CD4-positive, alpha-beta T cell treated with Interleukin-12 subunit alpha and Interleukin-12 subunit beta, for 1 hour (primary cell): ENCODE measurements at places on chromosomes 5 and 9.
A peak's percentile ranks its signal among the peaks of the same experiment; 100 is the strongest.

GRCh38 chr9:133105461-133105770 is 15.6 kb downstream of the RALGDS start:
- no peak for DNase-seq

- DNase-seq: no peak
These were observed 125.8 kb downstream of the PDE4D start for GRCh38 chr5:59767681-59768151.

GRCh38 chr5:131193106-131193505 is 22.4 kb downstream of the LYRM7 start:
- no peak for DNase-seq

GRCh38 chr9:37371565-37372464 is 50.7 kb upstream of the GRHPR start:
- no peak for DNase-seq

GRCh38 chr5:101112645-101113044 is 209.6 kb upstream of the ST8SIA4 start:
- DNase-seq: no peak

DNA sequence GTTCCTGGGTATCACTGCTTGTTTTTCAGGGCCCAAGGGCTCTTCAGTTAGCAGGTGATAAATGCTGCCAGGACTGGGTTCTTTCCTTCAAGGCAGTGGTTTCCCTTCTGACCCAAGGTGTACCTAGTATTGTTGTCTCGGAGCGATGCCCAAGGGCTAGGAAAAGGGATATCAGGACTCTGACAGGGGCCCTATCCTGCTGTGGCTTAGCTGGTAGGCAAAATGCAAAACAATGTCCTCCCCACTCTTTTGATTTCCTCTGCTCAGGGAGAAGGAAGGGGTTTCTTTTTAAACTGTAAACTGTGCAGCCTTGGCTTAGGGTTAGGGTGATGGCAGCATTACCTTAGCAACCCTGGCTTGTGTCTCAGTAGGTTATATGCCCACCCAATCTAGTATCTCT is 508.8 kb upstream of the CTNND2 start:
- DNase-seq: no peak

GRCh38 chr5:180990086-180990881 is 1.6 kb downstream of the BTNL3 start:
- no peak for DNase-seq

- no peak for DNase-seq
These were observed 268.6 kb downstream of the NR3C1 start for GRCh38 chr5:143134900-143135299.

- no peak for DNase-seq
These were observed 8.2 kb downstream of the HSPB3 start for GRCh38 chr5:54463713-54464112.

- no peak for DNase-seq
These were observed 33.1 kb upstream of the HTR4 start for GRCh38 chr5:148687427-148687826.

- DNase-seq: no peak
These were observed 109.2 kb downstream of the RAPGEF6 start for GRCh38 chr5:131525805-131526204.

DNA sequence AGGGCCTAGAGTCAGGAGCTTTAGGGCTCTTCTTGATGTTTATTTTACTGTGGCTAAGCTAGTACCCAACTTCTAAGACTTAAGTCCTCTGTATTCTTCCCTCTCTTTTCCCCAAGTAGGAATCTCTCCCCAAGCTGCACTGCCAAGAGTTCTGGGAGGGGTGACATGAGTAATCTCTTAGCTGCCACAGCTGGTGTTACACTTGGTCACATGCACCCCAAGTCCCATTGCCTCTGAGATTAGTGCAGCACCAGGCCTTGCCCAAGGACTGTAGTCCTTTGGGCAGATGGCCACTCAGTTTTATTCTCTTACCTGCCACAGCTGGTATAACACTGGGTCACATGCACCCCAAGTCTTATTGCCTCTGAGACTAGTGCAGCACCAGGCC is 114.7 kb upstream of the RIOK2 start:
- DNase-seq: no peak

DNA sequence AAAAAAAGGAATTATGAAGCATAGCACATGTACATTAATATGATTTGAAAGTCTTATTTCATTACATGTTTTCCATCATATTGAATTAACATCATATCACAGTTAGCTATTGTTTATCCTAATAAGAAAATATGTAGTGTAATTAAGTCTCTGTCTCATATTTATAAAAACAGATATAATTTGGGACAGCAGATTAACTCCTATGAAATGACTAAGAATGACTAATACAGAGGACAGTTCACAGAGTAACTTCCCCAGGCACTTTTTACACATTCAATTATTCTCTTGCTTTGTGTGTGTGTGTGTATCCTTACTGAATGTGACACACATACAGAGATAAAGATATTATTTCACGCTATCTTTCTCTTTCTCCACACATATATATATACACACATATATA is 2400.9 kb upstream of the C9orf72 start:
- DNase-seq: no peak

- no peak for DNase-seq
These were observed 3.6 kb downstream of the CACFD1 start for GRCh38 chr9:133463234-133463863.

DNA sequence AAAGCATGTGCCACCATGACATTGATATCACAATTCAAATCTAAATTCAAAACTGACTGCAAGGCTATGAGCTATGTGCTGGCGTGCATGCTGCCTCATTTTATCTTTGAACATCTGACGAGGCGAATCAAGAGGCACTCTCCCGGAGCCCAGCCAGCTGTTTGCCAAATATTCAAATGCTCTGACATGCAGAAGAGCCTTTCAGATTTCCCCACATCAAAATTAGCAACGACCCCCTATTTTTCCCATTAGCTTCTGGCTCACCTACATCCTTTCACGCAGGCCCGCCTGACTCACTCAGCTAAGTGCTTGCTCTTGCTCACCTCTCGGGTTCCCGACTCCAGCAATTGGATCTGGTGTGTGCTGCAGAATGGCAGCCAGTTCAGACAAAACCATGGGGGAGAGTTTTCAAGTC is 159.0 kb downstream of the NR2F1-AS1 start:
- DNase-seq: no peak

DNA sequence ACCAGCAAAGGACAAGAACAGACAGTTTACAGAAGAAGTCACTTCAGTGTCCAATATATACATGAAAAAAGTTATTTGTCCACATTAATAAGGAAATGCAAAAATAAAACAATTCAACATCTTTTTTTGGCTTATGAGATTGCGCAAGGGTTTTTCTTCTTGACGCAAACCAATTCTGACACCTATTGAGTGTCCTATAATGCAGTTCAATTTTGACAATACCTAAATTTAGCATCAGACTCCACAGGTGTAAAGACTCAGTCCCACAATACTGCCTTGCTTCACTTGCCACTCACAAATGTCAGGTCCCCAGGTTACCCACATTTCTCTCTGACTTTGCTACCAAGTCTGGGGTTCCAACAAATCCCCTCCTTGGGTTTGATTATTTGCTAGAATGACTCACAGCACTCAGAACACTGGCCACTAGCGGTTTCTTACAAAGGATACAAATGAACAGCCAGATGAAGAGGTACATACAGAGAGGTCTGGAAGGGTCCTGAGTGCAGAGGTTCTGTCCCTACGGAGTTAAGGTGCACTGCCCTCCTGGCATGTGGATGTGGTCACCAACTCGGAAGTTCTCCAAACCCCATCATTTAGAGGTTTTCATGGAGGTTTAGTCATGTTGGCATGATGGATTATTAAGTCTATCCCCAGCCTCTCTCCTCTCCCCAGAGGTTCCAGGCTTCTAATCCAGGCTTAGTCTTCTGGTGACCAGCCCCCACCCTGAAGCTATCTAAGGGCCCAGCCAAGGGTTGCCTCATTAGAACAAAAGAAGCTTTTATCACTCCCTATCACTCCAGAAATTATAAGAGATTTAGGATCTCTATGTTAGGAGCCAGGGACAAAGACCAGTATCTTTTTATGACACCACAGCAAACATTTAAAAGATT is 27.0 kb upstream of the SLC22A5 start:
- DNase-seq: no peak

- DNase-seq: no peak
These were observed 64.2 kb upstream of the SMIM23 start for GRCh38 chr5:171721464-171721863.

- DNase-seq: no peak
These were observed 27.1 kb downstream of the RASGRF2 start for GRCh38 chr5:80987078-80987766.

- no peak for DNase-seq
These were observed 39.6 kb downstream of the TJP2 start for GRCh38 chr9:69213647-69214046.

DNA sequence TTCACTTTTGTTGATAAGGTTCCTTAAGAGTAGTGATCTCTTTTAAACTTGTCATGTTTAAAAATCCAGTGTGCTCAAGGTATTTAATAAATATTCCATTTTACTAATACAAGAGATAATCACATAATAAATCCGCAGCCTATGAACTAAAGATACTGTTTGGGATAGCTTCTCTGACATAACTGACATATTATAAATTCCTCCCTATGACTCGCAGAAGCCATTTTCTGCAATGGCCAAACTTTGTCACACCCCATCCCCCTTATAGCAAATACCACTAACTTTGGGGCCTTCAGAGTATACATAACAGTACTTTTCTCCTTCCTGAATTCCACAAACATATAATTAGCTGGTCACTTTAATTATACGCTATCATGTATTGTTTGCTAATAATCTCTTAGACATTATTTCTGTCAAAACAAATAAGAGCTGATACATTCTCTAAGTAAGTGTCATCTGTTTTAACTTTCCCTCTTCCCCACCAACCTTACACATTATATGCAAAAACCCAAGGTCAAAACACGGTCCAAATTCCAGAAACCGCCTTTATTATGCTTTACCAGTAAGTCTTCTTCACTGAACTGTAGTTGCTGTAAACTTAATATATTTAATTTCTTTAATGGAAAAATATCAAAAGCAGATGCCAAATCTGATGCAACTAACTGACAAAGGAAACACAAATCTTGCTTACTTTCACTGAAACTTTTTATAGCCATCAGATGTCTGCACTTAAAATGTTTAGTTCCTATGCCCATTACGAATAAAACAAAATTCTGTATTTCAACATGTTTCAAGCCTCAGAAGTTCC is 971 bp downstream of the TMEM267 start:
- DNase-seq: no peak

DNA sequence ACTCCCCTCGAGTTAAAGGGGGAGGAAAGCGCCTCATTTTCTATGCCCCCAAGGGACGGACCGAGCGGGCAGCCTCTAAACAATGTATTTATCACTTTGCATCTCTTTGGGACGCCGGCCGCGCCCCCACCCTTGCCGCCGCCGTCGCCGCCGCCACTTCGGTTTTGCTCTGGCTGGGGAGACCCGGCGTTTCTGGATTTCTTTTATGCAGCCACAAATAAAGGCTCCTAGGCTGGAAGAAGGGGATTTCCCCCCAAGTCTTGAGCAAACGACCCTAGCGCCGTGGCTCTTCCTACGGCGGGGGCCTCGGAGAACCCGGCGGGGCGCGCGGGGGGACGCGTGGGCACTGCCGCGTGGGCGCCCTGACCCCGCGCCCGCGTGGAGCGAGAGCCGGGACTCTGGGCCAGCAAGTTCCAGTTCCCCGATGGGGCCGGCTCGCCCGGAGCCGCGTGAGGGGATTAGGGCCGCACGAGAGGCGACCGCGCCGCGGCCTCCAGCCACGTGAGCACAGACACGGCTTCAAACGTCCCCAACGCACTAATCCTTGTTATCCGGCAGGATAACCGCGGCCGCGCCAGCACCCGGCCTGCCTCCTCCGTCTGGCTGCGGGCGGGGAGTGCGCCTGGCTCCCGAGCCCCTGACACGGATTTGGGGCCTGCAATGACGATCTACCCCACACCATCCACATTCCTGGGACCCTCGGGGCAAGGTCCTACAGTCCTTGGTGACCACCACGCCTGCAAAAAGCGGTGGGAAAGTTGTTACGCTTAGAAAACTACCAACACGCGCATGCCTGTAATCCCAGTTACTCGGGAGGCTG is 7.9 kb upstream of the NEUROG1 start:
- DNase-seq: peak; percentile 2

DNA sequence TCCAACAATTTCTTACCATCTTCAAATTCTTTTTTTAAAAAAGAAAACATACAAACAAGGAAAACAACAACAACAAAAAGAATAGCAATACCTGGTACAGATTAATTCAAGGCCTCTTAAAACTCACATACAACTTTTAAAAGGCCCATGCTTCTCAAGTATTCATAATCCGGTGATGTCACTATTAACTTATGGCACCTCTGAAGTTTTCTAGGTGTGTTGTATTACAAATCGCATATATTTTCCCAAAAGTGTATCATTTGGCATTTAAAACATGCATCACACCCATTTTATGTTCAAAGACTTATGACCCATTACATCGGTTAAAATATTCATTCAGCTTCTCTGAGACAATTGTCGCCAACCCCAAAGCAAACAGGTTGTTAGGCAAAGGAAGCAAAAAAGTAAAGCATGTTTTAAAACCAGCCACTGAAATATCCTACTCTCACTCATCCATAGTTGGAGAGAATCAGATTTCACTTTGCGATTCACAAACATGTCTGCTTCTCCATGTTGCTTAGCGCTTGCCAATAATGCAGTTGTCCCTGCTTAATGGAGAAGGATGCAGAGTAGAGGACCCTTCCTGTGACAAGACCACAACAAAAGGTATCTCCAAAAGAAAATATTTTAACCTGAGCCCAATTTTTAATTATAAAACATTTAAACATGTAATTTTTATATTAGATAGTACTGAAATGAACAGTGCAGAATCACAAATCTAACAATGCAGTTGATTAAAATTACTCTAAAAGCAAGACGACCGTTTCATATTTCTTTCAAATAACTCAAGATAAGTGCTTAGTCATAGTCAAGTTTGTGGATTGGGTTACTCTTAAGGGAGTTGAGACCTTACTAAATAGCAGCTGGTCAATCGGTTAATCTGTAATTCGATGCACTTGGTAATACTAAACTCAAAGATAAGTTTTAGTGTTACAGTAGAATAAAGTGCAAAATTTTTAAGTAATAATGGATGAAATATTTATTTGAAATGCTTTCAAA is 1.6 kb downstream of the SKP1 start:
- DNase-seq: no peak

GRCh38 chr5:38825494-38825893 is 20.3 kb upstream of the OSMR start:
- DNase-seq: no peak

DNA sequence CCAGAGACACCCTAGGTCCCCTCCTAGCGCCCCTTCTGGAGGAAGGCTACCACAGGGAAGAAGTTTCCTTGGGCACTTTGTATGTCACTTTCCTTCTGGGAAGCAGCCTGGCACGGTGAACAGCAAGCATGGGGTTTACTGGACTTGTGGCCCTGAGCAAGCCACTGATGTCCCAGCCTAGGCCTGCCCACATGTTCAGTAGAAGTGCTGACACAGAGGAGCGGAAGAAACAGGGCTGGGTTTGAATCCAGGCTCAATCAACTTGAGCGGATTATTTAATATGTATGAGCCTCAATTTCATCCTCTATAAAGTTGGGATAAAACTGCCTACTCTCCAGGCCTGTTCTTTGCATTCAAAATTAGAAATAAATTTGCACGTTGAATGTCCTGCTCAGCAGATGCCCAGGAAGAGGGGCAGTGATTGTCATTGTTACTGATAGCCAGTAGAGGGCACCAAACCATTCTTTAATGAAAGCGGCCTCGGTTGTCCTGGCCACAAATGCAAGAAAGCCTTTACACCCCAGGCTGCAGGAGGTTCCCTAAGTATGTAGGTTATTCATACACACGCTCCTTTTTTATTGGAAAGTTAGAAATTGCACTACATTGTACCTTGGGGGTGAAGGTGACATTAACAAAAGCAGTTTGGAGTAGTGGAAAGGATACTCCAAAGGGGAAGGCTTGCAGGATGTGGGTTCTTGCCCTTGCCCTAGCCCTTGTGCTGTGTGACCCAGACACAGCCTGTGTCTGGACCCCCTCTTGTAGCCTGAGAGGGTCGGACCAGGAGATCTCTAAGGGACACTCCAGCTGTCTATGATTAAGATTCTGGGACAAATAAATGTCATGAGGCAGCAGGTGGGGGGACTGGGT is 13.4 kb upstream of the XPA start:
- peak; percentile 74 for DNase-seq
